ENCODE measurements at places on chromosomes 1 and 21.
A peak's percentile ranks its signal among the peaks of the same experiment; 100 is the strongest.

- no peak overlapping the region for H3K4me3 ChIP-seq
- DNase-seq, result no peak
- H3K36me3 ChIP-seq, result no peaks in the 10 kb centered on the region
- no peak overlapping the region for H3K27ac ChIP-seq
- no peaks in the 10 kb centered on the region for H3K27me3 ChIP-seq
Measured at GRCh38 chr1:167197692-167198091, 23.0 kb upstream of the POU2F1 start.

DNA sequence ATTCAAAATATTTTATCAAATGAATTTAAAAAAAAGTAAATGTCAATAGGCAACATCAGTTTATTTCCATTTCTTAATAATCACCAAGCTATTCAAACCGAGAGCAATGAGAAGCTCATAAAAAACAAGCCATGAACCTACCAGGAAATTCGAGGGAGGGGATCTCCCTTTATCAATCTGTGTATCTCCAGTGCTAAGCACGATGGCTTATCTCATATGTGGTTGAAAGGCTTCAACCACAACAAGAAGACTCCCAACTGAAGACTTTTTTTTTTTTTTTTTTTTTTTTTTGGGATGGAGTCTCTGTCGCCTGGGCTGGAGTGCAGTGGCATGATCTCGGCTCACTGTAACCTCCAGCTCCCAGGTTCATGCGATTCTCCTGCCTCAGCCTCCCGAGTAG lies 833.3 kb downstream of the USP25 start:
- H3K4me1 ChIP-seq, result no peaks in the 10 kb centered on the region
- H3K36me3 ChIP-seq, result no peaks in the 10 kb centered on the region
- H3K27ac ChIP-seq, result no peak overlapping the region
- H3K4me3 ChIP-seq, result no peak overlapping the region

DNA sequence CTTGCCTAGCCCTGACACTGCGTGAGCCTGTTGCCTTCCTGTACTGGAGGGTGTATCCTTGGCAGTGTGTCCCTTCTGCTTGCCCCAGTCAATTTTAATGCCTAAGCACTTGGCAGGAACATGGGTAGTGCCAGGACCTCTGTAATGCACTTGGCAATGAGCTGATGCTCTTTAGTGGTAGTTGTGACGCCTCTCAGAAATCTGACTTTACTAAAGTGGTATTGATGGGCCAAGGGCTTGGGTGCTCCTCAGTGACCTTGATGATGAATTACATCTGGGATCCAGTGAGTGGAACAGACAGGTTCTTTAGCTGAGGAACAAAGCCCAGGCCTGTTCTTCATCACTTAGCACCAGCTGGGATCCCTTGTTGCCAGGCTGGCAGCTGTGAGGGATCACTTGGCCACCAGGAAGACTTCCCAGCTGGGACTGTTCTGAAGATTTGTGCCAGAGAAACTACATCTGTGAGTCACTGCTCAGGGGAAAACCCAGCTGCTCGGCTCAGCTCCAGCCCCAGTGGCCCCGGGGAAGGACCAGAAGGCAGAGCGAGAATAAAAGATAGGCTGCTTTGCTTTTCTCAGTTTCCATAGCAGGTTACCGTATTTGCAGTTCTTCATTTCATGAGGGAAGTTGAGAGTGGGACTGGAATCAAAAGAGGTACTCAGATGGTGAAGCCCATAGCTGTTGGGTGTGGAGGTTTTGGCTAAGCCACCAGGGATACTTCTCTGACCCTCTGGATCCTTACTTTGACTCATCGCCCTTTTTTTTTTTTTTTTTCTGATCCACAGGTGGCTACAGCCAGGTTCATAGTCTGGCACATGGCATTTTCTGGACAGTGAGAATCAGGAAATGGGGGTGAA lies 28.5 kb upstream of the KCNA2 start:
- no peak overlapping the region for H3K27ac ChIP-seq
- no peaks in the 10 kb centered on the region for H3K36me3 ChIP-seq
- H3K4me1 ChIP-seq, result no peaks in the 10 kb centered on the region
- H3K27me3 ChIP-seq, result no peaks in the 10 kb centered on the region
- no peak overlapping the region for H3K4me3 ChIP-seq
- DNase-seq, result no peak

DNA sequence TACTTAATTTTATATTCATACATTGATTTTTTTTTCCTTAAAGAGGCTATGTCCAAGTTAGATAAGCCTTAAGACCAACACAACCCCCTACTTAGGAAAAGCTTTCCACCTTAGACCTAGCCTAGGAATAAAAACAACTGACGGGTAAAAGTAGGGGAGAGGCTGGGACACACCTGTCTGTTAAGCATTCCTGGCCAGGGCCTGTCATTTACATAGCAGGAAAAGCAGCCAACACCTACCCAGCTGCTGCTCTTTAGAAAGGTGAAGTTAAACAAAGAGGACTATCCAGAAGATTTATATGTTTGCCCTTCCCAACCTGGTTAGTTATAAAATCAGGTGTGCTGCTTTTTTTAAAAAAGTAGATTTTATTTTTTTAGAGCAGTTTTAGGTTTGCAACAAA lies 29.1 kb upstream of the SAMD13 start:
- H3K4me3 ChIP-seq, result no peak overlapping the region
- H3K4me1 ChIP-seq, result no peaks in the 10 kb centered on the region
- H3K36me3 ChIP-seq, result no peaks in the 10 kb centered on the region
- H3K27me3 ChIP-seq, result no peaks in the 10 kb centered on the region

DNA sequence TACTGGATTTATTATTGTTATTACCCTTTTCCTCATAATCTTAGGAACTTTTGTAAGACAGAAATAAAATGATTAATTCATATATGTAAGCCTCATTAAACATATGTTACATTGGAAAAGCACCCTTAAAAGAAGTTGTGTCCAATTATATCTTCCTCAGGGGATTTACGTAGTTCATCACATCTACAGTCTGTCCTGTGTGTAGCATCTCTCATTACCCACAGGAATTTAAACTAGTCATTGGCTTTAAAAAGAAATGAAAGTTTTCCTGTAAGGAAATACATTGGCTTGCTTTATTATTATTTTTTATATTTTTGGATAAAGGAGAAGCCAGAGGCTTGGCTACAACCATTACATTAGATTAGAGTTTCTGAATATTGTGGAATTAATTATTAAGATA lies 56.1 kb downstream of the SWT1 start:
- no peaks in the 10 kb centered on the region for H3K36me3 ChIP-seq
- no peaks in the 10 kb centered on the region for H3K4me1 ChIP-seq
- H3K27me3 ChIP-seq, result no peaks in the 10 kb centered on the region
- H3K4me3 ChIP-seq, result no peak overlapping the region
- no peak for DNase-seq
- no peak overlapping the region for H3K27ac ChIP-seq

DNA sequence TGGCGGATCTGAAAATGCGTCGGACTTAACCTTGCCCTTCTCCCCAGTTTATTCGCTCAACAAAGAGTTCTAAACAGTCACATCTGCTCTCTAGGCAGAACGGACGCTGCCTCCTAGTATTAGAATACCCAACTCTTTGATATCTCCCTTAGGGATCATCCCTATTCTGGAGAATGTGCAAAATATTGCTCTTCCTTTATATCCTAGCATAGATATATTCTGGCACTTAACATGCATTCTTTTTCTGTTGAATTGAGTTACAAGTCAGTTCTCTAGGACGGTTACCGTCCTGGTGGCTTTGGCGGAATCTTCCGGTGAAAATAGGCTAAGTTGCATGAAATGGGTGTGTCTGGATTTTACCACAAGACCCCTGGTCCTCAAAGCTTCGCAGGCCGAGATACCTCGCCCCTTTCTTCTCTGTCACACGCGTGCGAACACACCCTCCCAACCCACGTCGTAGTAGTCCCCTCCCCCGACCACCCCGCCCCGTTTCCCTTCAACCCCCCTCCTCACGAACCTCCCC lies 501 bp upstream of the DNAJC6 start:
- H3K4me1 ChIP-seq, result peaks cover 2% of the 10 kb centered on the region
- H3K27me3 ChIP-seq, result peaks cover 3% of the 10 kb centered on the region
- no peaks in the 10 kb centered on the region for H3K36me3 ChIP-seq

DNA sequence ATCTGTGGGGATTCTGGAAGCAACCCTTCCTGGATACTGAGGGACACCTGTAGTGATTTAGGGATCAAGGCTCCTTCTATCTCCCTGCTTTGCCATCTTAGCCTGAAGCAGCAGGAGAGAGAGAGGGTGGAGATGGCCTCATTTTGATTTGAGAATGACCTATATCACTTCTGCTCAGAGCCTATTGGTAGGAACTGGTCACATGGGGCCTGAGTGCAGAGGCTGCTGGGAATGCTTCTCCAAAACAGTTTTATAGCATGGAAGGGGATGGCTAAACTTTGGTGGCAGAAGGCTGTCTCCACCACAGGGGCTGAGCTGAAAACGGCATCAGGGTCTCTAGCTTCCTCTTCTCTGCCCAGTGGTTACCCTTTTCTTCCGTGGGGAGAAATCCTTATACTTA lies 105.8 kb downstream of the TBX19 start:
- no peak for DNase-seq
- no peak overlapping the region for H3K4me3 ChIP-seq
- no peaks in the 10 kb centered on the region for H3K36me3 ChIP-seq
- H3K27ac ChIP-seq, result no peak overlapping the region
- H3K27me3 ChIP-seq, result no peaks in the 10 kb centered on the region

- no peak within 1 kb of the TSS for H3K27ac ChIP-seq
- peak; percentile 74 for DNase-seq
- no peaks in the 10 kb centered on the region for H3K27me3 ChIP-seq
- no peaks in the 10 kb centered on the region for H3K36me3 ChIP-seq
Measured at GRCh38 chr1:52601991-52602855, at the start of gene GPX7. TSS of gene GPX7 (plus strand) at chr1:52602371. CDS start at chr1:52602410, 39 bp downstream.

DNA sequence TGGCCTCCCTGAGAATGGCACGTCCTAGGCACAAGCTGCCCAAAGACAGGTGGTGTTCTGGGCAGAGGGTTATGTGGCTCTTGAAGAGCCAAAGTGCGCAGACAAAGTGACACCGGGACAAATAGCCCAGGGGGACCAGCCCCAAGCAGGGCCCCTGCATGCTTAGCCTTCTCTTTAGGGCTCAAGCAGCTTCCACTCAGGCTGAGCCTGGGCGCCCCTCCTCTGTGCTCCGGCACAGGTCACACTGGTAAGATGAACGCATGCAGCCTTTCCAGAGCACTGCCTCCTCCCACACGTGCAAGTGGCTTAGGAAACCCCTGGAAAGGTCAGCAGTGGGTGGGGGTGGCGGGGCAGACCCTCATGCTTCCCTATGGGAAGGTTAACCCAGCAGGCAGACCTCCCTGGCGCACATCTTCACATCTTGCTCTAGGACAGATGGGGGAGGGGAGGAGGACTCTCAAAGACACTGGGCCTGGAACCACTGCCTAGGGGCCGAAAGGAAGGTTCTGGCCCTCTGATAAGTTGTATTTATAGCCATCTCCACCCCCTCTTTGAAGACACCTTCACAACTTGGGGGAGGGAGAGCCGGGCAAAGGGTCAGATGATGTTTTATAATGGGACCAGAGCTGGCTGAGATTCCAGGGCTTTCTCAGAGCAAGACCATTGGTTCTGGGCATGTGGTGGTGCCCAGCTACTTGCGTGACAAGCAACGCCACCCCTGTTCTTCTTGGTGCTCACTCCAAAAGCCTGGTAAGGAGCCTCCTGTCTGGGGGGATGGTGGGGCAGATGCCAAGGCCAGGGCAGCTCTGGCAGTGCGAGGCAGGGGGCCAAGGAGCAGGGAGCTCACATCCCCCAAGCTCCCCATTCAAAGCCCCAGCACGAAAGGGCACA lies 5.5 kb downstream of the KLHL21 start:
- H3K27me3 ChIP-seq, result no peaks in the 10 kb centered on the region
- peaks cover 12% of the 10 kb centered on the region for H3K36me3 ChIP-seq
- H3K4me1 ChIP-seq, result peaks cover 3% of the 10 kb centered on the region
- no peak for DNase-seq
- H3K27ac ChIP-seq, result no peak overlapping the region

DNA sequence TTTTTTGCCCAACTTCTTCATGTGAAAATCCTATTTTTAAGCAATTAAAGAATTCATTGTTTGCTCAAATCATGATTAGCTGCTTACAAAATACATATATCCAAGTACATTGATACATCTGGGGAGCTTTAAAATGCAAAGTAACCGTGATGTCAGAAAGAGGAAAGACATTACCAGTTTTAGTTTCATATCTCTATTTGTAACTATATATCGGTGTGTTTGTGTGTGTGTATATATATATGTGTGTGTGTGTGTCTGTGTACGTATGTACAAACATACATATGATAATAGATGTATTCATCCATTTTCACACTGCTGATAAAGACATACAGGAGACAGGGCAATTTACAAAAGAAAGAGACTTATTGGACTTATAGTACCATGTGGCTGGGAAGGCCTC lies 310.1 kb downstream of the DPYD start:
- DNase-seq, result no peak
- H3K4me3 ChIP-seq, result no peak overlapping the region
- H3K4me1 ChIP-seq, result no peaks in the 10 kb centered on the region
- no peaks in the 10 kb centered on the region for H3K27me3 ChIP-seq
- H3K36me3 ChIP-seq, result no peaks in the 10 kb centered on the region

DNA sequence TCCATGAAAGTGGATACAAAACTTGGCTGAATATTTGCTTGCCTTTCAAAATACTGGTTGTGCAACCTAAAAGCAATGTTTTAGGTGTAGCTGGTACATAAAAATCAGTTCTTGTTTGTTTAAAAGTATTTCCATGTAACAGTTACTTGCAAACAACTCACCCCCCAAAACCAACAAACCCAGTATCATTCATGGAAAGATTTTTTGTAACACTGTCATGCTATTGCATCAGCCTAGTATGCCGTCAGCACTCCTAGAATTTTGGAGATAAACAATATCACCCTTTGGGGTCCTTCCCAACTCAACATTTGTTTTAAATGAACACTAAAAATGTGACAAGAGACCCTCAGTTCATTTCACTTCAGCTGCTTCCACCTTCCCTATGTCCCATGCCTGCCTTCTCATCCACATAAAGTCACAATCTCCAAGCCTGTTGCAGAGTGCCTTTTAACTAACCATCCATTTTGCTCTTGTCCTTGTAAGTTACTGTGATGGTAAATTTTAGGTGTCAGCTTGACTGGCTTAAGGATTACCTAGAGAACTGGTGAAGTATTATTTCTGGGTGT lies 425.3 kb downstream of the DUSP10 start:
- no peak overlapping the region for H3K27ac ChIP-seq
- no peaks in the 10 kb centered on the region for H3K36me3 ChIP-seq
- no peaks in the 10 kb centered on the region for H3K27me3 ChIP-seq
- H3K4me3 ChIP-seq, result no peak overlapping the region
- no peak for DNase-seq

- H3K4me1 ChIP-seq, result no peaks in the 10 kb centered on the region
- no peaks in the 10 kb centered on the region for H3K36me3 ChIP-seq
- H3K27ac ChIP-seq, result no peak overlapping the region
- H3K4me3 ChIP-seq, result no peak overlapping the region
- no peak for DNase-seq
Measured at GRCh38 chr1:170224469-170224868, 78.7 kb downstream of the NTMT2 start.
